ENCODE measurements at places on chromosomes 2 and 18.
A peak's percentile ranks its signal among the peaks of the same experiment; 100 is the strongest.

GRCh38 chr2:45026924-45027450, 17.7 kb upstream of the SIX2 start:
- DNase-seq = peak; percentile 12

GRCh38 chr2:112065966-112066365, 10.9 kb downstream of the TMEM87B start:
- peak; percentile 6 for DNase-seq

GRCh38 chr2:61438670-61439069, 32.2 kb downstream of the USP34 start:
- DNase-seq = no peak

DNA sequence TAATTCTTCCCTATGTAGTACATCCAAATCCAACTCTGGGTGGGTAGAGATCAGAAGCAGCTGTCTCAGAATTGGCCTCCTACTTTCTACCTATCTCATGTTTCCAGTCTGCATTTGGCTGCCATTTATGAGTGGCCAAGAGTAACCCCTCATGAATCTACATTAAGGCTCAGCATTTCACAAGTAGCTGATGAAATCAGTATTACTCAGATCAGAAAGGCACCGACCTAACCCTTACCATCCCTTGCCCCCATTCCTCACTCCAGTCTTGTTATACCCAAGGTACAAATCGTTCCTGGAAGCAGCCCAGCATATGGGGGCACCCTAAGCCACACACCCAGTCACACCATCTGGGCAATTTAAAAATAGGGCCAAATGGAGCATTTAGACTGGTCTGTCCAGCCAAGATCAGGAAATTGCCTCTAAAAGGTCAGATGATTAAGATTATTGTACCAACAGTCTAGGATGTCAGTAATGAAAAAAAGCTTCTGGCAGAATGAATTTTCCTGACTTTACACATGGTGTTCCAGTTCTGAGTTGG, 37.1 kb downstream of the CD28 start:
- no peak for DNase-seq

GRCh38 chr2:15647622-15648590, 56.2 kb downstream of the DDX1 start:
- no peak for DNase-seq

DNA sequence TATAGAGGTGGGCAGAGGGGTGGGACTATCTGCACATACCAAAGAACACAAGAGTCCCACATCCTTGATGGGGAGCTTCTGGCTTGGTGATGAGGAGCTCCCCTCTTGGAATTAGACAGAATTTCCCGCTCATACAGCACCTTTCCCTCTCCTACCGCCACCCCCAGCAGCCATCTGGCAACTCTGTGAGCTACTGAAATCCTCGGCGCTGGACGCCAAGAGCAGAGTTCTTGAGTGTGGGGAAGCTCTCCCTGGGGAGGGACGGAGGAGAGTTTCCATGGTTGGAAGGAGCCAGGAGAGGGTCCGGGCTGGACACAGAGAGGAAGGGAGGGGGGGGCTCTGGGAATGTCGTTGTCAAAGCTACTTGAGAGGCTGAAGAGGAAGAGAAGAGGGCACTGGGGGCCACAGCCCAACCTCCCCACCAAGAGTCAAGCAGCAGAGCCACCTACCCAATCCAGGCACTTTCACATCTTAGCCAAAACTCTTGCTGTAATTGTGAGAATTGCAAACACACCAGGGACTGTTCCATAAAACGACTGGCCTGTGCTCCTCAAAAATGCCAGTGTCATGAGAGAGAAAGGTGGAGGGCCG, 89.4 kb upstream of the MCFD2 start:
- DNase-seq = no peak

- no peak for DNase-seq
Measured at GRCh38 chr2:240304746-240305161, 130.7 kb upstream of the GPC1 start.

GRCh38 chr2:136253288-136254004, 135.5 kb upstream of the CXCR4 start:
- DNase-seq = no peak

- no peak for DNase-seq
Measured at GRCh38 chr2:145110668-145111356, 590.9 kb upstream of the ZEB2 start.

- DNase-seq = no peak
Measured at GRCh38 chr2:98806236-98806697, 75.3 kb upstream of the MGAT4A start.

GRCh38 chr2:119029297-119029696, 87.3 kb downstream of the MARCO start:
- DNase-seq = no peak

DNA sequence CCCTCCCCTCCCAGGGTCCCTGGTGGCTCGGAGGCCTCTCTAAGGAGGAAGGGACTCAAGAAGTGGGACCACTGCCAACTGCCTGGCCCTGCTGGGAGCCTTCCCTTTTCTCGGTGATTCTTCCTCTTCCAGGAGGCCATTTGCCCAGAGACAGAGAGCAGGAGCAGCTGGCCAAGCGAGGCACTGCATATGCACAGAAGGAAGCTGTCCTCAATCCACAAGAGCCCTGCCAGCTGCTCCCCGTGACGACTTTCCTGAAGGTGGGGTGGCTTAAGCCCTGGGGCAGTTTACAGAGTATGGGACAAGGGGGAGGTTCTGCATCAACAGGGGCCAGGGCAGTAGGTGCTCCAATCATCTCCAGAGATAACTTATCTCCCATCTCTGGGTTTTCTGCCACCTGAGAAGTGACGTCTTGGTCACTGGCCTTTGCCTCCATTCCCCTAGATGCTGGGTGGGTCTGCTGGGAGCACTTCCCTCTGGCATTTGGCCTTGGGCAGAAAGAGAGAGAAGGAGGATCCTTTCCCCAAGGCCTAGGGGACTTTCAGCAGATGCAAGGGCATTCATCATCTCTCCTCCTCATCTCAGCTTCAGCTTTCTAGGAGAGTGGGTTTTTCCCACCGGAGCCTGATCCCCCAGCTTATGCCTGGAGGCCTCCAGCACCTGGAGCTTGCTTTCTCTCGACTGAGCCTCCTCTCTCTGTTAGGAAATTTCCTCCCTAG, 28.5 kb downstream of the CIB4 start:
- peak; percentile 73 for DNase-seq

DNA sequence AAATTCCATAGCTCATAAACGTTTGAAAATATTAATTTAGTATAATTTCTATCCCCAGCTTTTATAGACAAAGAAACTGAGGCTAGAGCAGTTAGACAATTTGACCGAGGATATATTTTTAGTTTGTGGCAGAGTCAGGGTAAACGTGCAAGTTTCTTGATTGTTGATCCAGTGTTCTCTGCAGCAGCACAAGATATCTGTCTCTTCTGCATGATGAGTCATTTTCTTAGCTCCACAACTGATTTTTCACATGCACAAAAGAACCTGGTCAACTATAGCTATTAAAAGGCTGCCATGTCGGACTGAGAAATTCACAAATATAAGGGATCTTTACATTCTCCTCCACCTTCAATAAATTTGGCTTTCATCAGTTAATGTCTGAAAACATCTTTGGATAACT, 143.4 kb upstream of the CYP26B1 start:
- DNase-seq = peak; percentile 8

GRCh38 chr2:206887745-206888144, 51.6 kb upstream of the CPO start:
- no peak for DNase-seq

- DNase-seq = no peak
Measured at GRCh38 chr18:7234091-7234490, 3.2 kb downstream of the LRRC30 start.

GRCh38 chr2:138922973-138923563, 142.9 kb upstream of the NXPH2 start:
- peak; percentile 48 for DNase-seq

DNA sequence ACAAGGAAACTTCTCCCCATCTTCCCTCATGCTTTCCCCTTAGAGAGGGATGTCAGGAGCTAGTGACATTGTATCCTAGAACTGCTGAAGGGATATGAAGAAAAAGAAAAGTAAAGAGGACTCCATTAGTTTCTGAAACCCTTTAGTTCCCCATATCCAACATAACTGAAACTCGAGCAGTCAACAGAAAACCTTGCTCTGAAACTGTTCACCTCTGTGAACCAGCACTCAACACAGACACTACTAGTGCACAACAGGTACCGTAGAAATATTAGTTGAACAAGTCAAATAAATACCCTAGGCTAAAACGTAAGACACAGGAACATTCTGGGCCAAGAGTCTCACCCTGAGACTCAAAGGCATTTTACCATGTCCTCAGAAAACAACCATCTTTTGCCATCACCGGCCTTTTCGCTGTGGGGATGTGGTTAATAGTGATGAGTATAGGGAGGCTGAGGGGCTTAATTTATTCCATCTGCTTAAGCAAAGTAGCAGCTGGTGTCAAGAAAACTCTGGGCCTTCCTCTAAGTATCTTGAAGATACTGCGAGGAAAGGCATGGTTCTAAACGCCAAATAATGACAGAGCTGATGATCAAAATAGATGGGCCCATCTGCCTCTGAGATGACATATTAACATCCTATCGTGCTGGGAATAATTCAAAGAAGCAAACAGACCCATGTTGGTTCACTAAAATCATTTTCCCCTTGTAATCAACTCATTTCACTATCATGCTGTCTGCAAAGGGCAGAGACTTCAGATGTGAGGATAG, 156.8 kb downstream of the STK39 start:
- no peak for DNase-seq

- DNase-seq = no peak
Measured at GRCh38 chr18:57891707-57892391, 88.7 kb upstream of the ATP8B1 start.

DNA sequence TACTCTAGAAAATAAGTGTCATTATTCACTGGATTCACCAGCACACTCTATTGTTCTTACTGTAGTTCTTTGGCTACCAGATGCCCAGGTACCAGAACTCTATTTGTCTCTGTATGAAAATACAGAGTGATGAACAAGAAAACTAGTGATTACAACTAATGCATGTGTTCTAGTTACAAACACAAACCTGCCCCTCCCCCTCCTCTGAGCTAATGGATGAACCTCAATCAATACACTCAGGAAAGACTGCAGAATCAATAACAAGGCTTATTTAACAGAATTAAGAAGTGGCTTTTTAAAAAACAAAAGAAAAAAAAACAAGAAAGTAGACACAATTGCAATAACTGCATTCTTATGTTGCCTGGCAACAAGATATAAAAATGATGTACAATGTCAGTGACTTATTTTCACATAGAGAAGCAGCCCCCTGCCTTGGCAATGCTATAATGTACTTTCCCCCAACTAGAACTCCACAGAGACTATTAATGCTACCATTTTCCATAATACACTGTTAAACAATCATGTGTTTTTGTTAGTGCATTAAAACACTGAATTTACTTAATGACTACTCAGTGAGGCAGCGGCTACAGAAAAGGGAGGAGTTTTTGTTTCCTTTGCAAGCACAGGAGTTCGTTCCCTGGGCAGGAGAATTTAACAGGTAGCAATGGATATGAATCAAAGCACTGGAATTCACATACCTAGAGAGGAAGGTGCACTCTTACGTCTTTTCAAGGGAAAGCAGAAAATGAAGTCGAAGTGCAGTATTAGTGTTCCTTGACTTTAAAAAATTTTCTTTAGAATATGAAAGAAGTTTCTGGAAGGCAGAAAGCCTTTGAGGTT, 318.8 kb upstream of the REV1 start:
- DNase-seq = peak; percentile 65

GRCh38 chr2:20674974-20675679, 8.2 kb downstream of the GDF7 start:
- peak; percentile 21 for DNase-seq

DNA sequence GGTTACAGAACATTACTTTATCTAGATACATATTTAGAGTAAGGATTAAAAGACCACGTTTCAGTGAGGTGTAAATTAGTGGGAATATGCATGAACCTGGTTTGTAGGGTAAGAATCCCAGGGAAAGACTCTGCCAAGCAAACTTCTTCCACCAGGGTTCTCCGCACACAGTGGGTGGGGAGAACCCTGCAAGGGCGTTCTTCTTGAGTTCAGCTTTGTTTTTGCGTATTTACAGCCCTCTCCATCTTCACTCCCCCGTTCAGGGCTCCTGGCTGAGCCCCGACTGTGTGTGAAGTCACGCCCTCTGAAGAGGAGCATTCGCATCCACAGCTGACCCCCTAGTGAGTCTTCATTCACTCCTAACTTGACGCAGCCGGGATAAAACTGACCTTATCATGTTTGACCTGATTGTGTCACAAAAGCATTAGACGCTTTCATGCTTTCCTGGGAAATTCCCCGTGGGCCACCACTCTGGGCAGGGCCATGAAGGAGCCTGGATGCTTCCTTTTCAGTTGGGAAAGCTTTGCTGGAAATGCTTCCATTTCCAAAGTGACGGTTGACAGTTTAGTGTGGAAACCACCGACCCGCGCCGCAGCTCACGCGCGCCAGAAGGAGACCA, 1.0 kb downstream of the ALKAL2 start:
- no peak for DNase-seq

- peak; percentile 79 for DNase-seq
Measured at GRCh38 chr2:238784671-238785527, 63.0 kb upstream of the TWIST2 start.

GRCh38 chr2:62662554-62662953, 43.0 kb upstream of the EHBP1 start:
- no peak for DNase-seq

DNA sequence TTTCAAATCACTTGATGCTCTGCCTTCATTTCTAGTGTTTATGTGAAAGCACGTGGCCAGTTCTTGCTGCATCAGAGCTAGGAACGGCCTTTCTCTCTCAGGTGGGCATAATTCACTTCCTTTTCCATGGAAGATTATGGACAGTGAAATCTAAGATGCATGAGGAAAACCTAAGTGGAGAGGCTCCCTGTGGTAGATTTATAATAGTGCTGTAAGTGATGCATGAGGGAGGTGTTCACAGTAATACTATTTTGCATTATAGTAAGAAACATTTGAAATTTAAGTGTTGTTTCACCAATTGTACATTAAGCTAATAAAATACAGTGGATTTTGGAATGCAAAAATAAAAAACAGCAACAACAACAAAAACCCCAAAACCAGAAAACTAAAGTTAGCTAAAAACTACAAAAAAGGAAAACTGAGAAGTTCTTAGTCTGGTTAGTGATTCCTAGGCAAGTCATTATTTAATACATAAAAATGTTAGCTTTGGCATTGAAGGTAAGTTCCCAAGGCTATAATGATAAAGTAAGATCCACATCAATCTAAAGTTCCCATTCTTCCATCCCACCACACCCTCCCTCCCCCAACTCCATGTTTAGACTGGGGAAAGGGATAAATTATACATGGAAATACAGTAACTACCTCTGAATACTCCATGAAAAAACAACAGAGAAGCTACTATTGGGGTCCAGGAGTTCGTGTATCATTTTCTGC, 153.9 kb downstream of the NAPG start:
- no peak for DNase-seq

GRCh38 chr2:48896870-48897269, 141.3 kb upstream of the LHCGR start:
- no peak for DNase-seq

- DNase-seq = peak; percentile 98
Measured at GRCh38 chr2:23602116-23602515, 217.1 kb downstream of the KLHL29 start.
